Small intestine (tissue), 16 donors: ENCODE measurements at places on chromosomes 13 and 19.

DNA sequence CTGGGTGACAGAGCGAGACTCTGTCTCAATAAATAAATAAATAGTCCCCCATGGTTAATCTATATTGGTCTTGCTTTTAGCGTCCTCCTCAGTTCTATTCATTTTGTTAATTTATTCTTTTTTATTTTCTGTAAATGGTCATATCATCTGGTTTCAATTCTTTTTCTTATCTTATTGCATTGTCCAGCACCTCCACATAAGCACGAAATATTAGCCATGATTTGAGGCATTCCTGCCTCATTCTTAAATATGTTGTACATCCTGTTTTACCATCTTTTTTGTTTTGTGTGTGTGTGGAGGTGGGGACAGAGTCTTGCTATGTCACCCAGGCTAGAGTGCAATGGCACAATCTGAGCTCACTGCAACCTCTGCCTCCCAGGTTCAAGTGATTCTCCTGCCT, 24.6 kb upstream of the CCDC124 start:
- DNase-seq, result no peak

DNA sequence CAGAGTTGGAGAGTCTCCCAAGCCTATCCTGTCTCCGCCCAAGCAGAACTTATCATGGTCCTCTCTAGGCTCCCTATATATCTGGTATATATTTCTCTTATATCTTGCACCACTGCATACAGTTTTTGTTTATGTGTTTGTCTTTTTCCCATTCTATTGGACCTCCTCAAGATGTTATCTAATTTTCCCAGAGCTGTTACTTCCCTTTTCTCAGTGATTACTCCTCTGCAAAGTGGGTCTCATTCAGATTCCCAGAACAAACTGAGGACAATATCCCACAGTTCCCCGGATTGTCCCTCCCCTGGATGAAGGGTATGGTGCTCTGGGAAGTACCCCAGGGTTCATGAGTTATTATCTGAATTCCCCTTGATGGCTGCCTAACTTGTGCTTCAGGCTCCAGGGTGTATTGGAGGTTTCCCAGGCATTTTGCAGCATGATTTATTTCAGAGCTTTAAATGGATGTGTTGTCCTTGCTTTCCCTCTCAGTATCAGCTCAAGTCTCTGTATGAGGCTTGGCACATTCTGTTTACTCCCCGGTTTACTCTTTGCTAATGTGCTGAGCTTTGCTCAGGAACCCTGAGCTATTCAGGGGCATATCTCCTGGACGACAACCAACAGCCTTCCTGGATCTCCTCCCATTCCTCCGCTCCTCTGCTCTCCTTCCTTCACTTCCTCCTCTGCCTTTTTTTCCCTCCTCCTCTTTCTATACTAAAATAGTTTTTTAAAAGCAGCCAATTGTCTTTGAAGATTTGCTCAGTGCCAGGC, 329.3 kb downstream of the SPRY2 start:
- peak; percentile 29 for DNase-seq

DNA sequence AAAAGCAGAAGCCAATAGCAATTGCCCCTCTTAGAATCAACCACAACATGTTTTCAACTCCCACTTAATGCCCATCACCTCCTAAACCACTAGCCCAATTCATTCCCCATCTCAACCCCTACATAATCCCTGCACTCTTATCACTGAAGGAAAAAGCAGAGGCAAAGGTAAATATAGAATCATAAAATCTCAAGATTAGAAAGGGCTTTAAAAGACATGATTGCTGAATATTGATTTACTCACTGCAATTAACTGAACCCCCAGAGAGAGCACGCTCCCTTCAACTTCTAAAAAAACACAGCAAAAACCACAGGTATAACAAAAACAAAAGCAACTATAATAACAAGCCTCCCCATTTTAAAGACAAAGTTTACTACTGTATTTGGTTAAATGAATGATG, 15.1 kb upstream of the POU4F1 start:
- DNase-seq, result no peak

DNA sequence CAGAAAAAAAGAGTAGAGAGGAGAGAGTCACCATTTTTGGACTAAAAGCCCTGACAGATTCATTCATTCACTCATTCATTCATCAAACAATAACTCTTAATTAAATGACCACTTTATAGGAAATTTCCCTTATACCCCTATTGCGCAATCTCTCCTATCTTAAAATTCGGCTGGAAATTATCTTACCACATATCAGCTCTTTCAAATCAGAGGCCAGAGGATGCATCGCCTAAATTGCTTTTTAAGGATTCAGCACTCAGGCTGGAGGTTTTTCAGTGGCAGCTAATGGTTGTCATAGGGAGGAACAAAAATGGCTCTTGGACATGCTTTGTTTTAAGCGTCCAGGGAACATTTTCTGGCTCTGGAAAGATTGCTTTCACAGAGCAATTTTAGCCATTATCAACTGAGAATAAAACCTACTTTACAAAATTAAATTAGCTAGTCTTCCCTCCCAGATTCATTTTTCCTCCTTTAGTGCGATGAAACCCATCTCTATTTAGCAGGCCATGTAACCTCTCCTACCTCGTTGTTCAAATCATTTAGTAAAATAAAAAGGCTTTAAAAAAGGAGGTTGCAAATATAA, 115.2 kb downstream of the OLFM4 start:
- no peak for DNase-seq

GRCh38 chr19:13094106-13094504, 8.6 kb downstream of the LYL1 start:
- no peak for DNase-seq

DNA sequence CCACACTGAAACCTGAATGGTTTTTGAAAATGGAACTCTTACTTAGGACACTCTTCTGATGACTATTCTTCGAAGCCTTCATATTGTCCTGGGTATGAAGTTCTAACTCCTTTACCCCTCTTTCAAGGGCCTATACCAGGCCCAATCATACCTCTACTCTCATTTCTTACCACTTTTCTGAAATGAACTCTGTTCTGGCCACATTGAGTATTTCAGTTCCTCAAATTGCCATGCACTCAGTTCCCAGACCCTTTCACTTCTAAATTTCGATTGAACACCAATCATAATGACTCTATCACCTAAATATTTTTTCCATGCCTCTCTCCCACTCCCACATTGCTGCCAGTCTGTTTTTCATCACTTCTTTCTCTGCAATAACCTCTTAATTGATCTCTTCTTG, 53.7 kb downstream of the LACC1 start:
- DNase-seq, result no peak

DNA sequence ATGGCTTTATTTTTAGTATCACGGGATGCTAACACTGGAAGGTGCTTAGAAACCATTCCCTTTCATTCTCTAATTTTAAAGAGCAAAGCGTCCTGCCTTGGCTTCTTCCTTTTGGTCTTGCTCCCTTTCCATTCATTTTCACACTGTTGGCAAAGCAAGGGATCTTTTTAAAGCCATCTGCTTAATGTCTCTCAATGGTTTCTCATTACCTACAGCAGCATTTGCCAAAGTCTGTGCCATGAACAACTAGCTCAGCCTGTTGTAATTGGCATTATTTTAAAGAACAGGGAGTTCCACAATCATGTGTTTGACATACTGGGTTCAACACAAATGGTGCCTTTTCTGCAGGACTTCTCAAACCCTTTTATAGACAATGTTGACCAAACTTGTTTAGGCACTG, 444.3 kb downstream of the GPC6 start:
- DNase-seq, result no peak

DNA sequence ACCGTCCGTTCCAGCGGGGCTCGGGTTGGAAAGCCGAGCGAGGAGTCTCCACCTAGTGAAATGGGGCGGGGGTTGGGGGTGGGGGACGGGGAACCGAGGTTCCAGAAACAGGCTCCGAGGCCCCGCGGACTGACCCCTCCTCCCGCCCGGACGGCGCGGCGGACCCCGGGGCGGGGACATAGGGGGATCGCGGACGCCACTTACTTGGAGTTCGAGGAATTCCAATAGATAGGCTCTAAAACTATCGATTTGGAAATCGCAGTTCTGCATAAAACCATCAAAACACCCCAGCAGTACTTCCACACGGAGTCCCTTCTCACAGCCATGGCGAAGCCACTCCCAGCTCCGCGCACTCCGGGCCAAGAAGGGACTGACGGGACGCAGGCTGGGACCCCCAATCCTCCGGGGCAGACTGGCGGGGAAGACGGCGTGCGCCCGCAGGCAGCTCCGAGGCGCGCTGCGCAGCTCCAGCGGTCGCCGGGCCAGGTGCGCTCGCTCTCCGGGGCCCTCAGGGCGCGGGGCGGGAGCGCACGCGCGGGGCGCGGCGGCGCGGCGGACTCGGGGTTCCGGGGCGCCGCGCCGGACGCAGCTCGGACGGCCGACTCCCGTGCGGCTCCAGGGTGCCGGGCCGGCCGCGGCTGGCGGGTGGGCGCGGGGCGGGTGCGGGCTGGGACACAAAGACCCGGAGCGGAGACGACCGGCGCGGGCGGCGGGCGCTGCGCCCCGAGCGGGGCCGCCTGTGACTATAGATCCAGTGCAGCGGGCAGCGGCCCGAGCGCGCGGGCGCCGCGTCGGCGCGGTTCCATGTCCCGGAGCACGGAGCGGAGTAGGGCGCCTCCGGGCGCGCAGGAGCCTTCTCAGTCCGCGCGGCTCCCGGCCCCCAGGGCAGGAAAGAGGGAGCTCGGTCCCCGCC, 567 bp downstream of the EFNB2 start:
- peak; percentile 27 for DNase-seq

DNA sequence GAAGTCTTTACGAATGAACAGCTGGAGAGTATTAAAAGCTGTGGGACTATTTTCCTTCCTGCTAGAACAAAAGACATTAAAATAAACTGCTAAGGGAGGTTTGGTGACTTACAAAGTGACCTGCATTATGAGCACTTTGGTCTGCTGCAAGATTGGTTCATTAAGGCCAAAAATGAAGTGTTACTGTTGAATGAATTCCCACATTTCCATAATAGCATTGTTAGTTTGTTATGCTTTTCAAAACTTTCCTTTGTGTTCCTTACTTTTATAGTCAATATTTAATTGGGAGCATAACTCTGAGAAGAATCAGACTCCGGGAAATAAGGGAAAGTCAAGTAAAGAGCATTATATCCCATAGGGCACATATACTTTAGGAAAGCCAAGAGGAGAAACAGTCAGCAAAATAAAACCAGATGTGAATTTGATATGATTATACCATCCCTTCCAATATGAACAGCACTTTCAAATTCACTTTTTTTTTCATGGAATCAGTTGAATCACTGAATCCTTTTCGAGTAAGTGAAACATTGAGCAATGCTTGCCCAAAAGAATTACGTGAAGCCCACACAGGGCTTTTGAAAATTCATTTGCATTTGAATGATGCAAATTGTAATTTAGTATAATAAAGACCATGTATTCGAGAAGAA, 112.6 kb downstream of the KCTD12 start:
- DNase-seq, result no peak

DNA sequence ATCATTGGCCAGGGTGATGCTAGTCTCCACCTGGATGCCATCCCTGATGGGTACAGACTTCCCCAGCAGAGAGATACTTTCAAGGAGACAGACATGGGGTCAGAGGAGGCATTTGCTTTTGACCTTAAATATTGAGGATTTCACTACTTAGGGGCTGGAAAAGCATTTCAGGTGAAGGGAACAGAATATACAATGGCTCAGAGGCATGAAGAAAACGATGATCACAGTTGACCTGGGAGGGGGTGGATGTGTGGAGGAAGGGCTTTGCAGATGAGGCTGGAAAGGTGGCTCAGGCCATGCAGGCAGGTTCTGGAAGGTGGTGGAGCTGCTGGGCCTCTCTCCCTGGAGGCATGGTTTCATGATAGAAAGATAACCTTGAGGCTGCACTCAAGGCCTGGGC, 3.9 kb downstream of the MATK start:
- no peak for DNase-seq
